Foreskin fibroblast (primary cell): ENCODE measurements at places on chromosomes 16 and 17.

DNA sequence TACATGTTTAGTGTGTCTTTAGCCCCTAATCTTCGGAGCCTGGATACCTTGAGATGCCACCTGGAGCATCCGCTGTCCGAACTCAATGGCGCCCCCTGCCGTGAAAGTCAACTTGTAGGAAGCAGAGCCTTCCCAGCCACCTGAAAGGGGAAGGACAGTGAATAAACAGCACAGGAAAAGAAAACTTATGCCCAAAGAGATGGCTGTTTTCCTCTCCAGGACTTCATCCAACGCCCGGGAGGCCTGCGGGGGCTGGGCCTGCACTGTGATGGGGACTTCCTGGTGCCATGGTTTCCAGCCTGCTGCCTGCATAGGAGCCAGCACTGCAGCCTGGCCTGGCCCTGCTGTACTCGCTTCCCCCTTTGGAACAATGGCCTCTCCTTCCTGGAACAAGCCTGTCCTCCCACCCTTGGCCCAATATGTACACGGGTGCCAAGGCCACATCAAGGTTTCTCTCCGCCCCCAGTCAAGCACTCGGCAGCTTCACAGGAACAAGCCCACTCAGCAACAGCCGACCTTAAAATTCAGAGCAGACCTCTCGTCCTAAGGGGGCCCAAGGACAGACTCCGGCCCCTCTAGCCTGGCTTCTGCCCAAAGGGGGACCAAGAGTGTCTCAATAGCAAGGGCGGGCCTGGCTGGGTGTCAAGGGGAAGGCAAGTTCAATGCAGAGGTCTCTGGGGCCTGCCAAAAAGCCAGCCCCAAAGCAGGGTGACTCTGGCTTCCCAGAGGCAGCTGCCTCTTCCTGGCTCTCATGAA lies 4.5 kb upstream of the UNC13D start:
- DNase-seq, result no peak

GRCh38 chr17:18959071-18959844 lies 7.3 kb downstream of the SLC5A10 start:
- DNase-seq, result no peak

- no peak for DNase-seq
These were observed 280.4 kb downstream of the SNX29 start for GRCh38 chr16:12256921-12257320.

DNA sequence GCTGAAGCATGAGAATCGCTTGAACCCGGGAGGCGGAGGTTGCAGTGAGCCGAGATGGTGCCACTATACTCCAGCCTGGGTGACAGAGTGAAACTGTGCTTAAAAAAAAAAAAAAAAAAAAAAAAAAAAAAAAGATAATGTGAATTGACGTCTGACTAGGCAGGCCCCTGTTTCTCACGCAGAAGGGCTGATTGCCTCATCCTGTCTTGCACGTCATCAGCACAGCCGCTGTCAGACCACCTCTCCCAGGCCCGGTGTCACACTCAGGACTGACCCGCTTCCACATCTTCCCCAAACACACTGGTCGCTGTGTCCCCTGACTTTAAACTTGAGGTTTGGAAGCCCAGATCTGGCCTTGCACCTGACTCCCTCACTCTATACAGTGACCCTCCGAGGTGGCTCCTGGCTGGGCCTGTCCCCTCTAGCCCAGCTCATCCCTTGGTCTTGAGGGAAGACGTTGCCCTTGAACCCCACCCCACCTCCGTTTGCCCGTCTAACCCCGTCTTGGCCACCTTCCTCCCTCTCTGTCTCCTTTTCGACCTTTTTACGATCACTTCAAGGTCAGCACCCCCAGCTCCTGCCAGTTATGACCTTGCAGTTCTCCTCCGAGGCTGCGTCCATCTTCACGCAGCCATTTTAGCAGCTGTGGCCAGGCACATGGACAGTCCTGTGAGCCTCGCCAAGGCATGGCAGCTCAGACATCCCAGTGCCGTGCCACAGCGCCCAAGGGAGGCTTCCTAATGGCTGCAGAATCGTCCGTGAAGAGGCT lies 149.9 kb upstream of the PLCG2 start:
- no peak for DNase-seq

DNA sequence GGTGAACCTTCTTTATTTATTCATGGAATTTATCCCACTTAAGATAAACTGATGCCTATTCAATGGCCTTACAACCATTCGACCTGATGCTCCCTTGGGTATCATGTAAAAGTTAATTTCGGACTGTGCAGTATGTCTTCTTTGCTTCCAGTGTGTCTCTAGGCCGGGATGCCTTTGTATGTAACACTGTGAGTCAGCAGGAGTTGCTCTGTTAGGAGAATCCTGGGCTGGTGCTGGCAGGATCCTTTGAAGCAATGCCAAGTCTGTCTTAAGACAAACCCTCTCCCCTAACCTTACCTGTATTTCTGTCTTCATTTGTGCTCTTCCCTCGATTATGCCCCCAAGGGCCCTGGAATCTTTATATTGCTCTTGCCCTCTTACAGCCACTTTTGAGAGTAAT lies 37.9 kb upstream of the ABCA8 start:
- DNase-seq, result peak; percentile 65

GRCh38 chr16:70782237-70782636 lies 18.7 kb downstream of the VAC14 start:
- DNase-seq, result no peak

- DNase-seq, result no peak
These were observed 197.6 kb downstream of the ENGASE start for GRCh38 chr17:79272220-79272619.

DNA sequence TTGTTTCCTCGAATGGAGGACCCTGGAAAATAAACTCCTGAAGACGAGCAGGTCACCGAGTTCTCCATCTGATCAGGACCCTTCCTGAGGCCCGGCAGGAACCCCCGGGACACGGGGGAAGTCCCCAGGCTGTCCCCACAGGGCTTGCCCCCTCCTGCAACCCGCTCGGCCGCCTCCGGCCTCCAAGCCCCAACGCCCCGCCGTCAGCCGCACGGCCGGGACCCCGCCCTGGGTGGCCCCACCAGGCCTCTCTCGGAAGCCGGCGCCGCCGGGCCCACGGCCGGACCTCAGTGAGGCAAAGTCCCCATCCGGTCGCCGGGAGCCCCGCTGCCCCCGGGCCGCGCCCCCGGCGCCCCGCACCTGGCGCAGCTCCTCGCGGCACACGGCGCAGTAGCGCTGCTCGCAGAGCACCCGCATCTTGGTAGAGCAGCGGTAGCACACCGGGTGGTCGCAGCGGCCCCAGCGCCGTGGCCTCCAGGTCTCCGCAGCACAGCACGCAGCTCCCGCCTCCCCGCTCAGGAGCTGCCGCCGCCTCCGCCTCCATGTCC lies 383 bp downstream of the ZNF598 start:
- DNase-seq, result peak; percentile 33

DNA sequence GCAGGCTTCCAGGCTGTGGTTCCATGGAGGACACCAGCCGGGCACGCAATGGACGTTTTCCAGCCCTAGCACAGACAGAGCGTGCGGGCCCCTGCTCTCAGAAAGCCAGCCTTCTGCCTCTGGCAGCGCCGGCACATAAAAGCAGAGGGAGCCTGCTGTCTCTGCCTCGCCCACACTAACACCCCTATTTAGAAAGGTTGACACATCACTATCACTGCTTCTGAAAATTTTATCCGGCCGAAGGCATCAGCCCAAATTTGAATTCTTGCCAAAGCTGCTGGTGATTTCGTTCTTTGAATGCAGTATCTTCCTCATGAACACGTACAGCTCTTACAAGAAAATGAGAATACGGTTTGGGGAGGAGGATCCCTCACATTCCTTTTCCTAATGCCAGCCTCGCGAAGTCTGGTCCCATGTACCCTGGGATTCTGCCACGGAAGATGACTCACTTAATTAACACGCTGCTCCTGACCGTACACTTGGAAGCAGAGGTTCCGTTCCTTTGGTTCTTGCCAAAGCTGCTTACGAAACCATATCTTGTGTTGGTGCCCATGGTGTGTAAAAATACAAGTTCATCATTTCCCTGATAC lies 1.3 kb upstream of the RAB11FIP3 start:
- peak; percentile 98 for DNase-seq

GRCh38 chr17:177762-178161 lies 3.7 kb downstream of the DOC2B start:
- no peak for DNase-seq

- no peak for DNase-seq
These were observed 15.2 kb upstream of the CLEC18C start for GRCh38 chr16:70158261-70158939.

GRCh38 chr16:47876511-47876910 lies 279.3 kb downstream of the ABCC12 start:
- no peak for DNase-seq

- no peak for DNase-seq
These were observed 5.4 kb upstream of the KLHL11 start for GRCh38 chr17:41870627-41871026.

GRCh38 chr16:17470908-17471718 lies at the start of gene XYLT1:
Gene XYLT1, minus strand, starts transcription at chr16:17470960. Its CDS starts 164 bp downstream, at chr16:17470796.
- DNase-seq, result peak; percentile 98

DNA sequence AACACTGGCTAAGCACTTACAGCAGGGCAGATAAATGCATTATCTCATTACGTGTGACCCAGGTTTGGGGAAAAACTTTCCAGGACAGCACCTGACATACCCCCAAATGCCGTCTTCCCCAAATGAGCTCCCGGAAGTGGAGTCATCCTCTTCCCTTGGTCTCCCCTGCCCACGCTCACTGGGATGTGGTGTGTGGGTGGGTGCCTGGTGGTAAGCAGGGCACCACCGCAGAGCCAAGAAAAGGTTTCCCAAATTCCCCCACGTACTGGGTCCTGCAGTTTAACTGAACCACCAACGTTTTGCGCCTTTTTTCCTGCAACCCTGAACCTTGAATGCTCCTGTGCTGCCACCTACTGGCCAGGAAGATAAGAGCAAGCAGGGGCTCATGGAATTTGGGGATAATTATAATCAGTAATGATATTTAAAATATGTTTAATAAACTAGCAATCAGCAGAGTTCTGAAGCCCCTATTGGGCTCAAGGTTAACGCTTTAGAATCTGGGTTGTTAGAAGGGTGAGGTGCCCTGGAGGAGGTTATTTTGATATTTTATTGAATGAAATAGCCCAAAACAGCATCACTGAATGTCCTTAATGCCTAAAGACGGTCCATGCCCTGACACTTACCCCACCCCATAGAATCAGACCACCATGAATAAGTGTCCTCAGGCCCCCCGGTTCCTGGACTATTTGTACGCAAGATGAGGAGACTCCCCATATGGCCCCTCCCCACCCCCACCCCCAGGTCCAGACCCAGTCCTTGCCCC lies 8.0 kb downstream of the SPPL2C start:
- DNase-seq, result peak; percentile 28

- no peak for DNase-seq
These were observed 88.5 kb downstream of the ZNF18 start for GRCh38 chr17:11908711-11909146.

GRCh38 chr17:17181666-17182597 lies 24.2 kb downstream of the PLD6 start:
- peak; percentile 39 for DNase-seq

GRCh38 chr16:85005285-85006069 lies 5.9 kb downstream of the ZDHHC7 start:
- no peak for DNase-seq

DNA sequence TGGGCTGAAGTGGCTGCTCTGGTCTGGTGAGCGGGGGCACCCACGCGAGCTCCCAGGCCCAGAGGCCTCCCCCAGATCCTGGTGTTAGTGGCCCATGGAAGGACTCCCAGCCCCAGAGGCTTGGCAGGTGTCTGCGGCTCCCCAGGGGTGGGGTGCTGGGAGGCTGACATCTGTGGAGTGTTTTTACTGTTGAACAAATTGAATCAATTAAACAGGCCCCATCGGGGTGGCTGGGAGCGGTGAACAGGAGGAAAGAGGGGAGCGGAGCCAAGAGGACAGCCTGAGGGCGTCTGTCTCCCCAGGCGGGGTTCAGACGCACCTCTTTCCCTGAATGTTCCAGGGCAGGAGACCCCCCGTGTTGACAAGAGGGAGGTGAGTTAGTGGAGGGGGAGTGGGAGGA lies 29.9 kb downstream of the ACTG1 start:
- peak; percentile 22 for DNase-seq

DNA sequence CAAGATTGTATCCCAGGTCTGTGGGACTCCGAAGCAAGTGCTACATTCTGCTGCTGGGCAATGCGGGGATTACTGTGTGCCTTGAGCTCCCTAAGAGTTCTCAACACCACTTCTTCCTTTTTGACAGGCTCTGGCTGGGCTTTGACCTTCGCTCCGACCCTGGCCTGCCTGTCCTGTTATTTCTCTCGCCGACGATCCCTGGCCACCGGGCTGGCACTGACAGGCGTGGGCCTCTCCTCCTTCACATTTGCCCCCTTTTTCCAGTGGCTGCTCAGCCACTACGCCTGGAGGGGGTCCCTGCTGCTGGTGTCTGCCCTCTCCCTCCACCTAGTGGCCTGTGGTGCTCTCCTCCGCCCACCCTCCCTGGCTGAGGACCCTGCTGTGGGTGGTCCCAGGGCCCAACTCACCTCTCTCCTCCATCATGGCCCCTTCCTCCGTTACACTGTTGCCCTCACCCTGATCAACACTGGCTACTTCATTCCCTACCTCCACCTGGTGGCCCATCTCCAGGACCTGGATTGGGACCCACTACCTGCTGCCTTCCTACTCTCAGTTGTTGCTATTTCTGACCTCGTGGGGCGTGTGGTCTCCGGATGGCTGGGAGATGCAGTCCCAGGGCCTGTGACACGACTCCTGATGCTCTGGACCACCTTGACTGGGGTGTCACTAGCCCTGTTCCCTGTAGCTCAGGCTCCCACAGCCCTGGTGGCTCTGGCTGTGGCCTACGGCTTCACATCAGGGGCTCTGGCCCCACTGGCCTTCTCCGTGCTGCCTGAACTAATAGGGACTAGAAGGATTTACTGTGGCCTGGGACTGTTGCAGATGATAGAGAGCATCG lies 2.4 kb downstream of the SLC16A13 start:
- DNase-seq, result no peak

DNA sequence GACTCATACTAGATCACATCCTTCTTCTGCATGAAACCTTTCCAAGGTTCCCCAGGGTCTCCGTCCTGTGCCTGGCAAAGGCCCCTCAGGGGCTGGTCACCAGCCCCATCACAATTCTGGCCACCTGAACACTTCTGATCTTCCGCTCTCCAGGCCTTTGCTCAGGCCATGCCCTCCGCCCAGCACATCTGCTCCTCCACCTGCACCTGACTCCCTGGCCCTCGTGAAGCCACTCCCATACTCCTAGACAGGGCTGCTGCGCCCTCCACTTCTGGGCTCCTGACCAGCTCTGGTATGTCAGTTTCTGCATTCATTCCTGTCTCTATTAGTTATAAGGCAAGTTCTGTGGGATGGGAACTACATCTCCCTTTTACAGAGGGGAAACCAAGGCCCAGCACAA lies 1.9 kb upstream of the MYL11 start:
- DNase-seq, result no peak

DNA sequence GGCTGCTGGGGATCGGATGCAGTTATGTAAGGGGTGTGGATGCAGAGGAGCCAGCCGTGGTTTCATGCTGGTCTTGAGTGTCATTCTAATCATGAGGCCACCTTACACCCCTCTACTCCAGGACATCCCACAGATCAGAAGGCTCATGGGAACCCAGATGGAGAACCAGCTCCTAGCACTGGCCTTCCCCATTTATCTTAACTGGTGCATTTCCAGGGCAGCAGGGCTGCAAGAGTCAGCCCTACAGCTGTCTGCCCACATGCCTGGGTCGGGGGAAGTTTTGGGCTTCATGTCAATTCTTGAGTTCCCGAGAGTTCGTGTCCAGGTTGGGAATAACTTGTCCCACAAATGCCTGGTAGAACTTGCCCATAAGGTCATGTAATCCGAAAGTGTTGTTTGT lies 29.1 kb downstream of the RPTOR start:
- no peak for DNase-seq

- peak; percentile 95 for DNase-seq
These were observed 14.6 kb upstream of the PITPNA start for GRCh38 chr17:1577182-1577581.
